ENCODE measurements at places on chromosomes 16 and 17.

DNA sequence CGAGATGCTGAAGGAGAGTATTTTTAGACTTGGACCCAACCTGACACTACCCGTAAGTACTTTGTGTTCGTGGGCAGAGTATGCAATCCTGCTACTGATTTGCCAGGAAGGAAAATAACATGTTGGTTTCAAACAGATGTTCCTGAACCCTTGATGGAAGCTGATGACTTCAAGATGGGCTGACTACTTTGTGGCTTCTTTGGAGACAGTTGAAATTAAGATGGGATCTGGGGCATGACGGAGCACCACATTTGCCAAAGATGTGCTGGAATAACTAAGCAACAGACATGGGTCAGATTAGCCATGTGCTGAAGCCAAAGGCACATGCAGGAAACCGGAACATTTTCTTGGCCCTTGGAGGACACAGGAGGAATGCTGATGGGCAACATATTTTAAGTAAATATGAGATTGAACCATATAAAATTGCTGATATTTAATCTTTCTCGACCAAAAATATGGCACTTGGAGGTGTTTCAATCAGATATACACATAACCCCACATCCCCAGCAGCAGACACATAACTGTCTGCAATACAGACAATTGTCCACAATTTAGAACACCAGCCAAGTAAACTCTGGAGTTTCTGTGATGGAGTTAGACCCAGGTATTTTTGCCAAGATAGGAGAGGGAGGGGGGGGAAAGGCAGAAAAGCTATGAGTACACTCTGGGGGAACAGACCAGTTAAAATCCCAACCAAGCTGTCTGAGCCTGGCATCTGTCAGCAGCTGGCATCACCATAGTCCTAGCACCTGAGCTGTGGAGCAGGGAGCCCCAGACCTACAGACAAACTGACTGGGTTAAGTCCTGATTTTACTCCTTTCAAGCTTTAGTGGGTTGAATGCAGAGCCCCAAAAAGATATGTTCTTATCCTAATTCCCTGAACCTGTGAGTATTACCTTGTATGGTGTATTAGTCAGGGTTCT lies 329.4 kb upstream of the CDH5 start:
- DNase-seq = no peak

GRCh38 chr16:1348441-1348840 lies 3.2 kb downstream of the TSR3 start:
- DNase-seq = no peak

GRCh38 chr17:64993867-64994266 lies 62.7 kb downstream of the GNA13 start:
- no peak for DNase-seq

GRCh38 chr17:410543-411401 lies 58.2 kb upstream of the RPH3AL start:
- no peak for DNase-seq
